ENCODE measurements at places on chromosomes 1 and 21. TPM values are rescaled to one million over a fixed set of nuclear protein-coding genes. Genes with fewer than 3 reads are reported as not detected.

DNA sequence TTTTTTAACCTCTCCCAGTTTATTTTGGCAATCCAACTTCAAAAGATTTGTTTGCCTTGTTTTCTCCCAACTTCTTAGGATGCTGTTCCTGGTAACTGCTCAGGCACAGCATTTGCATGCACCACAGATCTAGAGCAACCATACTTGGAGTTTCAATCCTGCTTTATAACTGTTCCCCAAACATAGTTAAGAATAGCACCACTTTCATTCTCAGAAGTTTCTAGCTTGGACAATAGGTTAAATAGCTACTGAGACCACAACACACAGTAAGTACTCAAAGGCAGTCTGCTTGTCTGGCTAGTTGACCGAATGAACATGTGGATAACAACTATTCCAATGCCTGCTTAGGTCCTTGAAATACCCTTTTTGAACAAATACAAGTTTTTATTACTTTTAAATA is 76.8 kb downstream of the FOXJ3 start:
- no peaks in the 10 kb centered on the region for H3K27me3 ChIP-seq
- peaks cover 8% of the 10 kb centered on the region for H3K4me1 ChIP-seq
- no peak overlapping the region for H3K4me3 ChIP-seq
- H3K27ac ChIP-seq: no peak overlapping the region
- peaks cover 3% of the 10 kb centered on the region for H3K36me3 ChIP-seq
- DNase-seq: no peak

MYOC gene
- not detected for total RNA-seq

- H3K4me3 ChIP-seq: no peak overlapping the region
- peaks cover 18% of the 10 kb centered on the region for H3K4me1 ChIP-seq
- no peak for DNase-seq
- no peaks in the 10 kb centered on the region for H3K36me3 ChIP-seq
- no peak overlapping the region for H3K27ac ChIP-seq
These were observed 83.3 kb downstream of the ABCA4 start for GRCh38 chr1:94037392-94038229.

DNA sequence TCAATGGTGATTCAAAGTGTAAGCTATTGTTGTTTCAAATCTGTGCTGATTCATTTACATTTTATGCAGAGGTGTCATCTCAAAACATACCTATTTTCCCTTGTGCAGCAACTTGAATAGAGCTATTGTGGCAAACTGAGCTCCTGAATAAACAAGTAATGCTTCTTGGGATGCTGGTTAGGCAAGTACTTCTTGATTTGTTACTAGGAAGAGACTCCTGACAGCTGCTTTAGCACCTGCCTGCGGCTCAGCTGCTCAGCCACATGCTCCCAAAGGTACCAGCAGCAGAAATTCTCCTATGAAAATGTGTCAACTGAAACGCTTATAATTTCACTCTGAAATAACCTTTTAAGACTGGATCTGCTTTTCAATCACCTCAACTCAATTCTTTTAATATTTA is 352.3 kb downstream of the RYR2 start:
- peaks cover 27% of the 10 kb centered on the region for H3K36me3 ChIP-seq
- peak overlapping the region; percentile 47 for H3K27ac ChIP-seq
- H3K4me3 ChIP-seq: no peak overlapping the region
- no peaks in the 10 kb centered on the region for H3K27me3 ChIP-seq

GRCh38 chr21:14353231-14353630 is 29.7 kb downstream of the HSPA13 start:
- H3K27ac ChIP-seq: no peak overlapping the region
- H3K4me3 ChIP-seq: no peak overlapping the region
- no peaks in the 10 kb centered on the region for H3K4me1 ChIP-seq
- no peaks in the 10 kb centered on the region for H3K36me3 ChIP-seq
- DNase-seq: no peak

- H3K27ac ChIP-seq: no peak overlapping the region
- no peaks in the 10 kb centered on the region for H3K36me3 ChIP-seq
- H3K4me1 ChIP-seq: peaks cover 4% of the 10 kb centered on the region
- no peak overlapping the region for H3K4me3 ChIP-seq
- no peaks in the 10 kb centered on the region for H3K27me3 ChIP-seq
- DNase-seq: no peak
These were observed 102.8 kb downstream of the RIPK4 start for GRCh38 chr21:41663805-41664788.

DNA sequence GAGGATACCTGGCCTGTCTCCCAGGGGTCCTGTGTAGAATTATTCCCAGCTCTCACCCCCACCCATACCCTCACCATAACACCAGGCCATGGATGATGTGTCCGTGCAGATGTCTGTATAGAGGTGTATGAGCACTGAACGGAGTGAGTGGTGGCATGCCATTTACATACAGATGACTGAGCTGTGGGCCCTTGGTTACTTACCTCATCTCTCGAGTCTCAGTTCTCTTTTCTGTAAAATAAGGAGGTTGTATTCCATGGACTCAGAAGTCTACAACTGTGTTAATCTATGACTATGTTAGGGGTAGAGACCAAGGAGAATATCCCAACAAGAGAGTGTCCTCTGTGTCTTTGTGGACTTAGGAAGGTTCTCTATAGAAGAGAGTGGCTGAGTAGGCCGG is 65.6 kb upstream of the CD1D start:
- no peak overlapping the region for H3K27ac ChIP-seq
- H3K27me3 ChIP-seq: peaks cover 43% of the 10 kb centered on the region
- H3K4me1 ChIP-seq: peaks cover 57% of the 10 kb centered on the region
- DNase-seq: no peak
- peaks cover 3% of the 10 kb centered on the region for H3K36me3 ChIP-seq

DNA sequence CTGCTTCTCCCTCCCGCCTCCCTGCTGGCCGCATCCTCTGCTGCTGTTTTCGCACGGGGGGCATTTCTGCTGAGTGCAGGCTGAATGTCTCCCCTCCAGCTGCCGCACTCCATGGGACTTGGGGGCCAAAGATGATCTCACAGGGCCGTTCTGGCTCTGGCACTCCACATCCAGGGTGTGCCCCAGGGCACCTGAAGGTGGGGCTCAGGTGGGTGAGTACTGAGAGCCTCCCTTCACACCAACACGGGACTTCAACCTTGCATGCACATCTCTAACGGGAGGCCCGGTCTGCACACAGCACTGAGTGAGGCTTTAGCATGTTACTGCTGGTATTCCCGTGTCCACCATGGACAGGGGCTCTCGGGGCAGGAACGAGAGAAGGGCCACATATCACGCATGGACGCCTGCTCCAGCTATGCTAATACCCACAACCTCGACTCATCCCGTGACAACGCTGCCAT is 88.9 kb downstream of the DMRTB1 start:
- peaks cover 12% of the 10 kb centered on the region for H3K4me1 ChIP-seq
- no peaks in the 10 kb centered on the region for H3K36me3 ChIP-seq
- no peak overlapping the region for H3K27ac ChIP-seq
- no peaks in the 10 kb centered on the region for H3K27me3 ChIP-seq
- DNase-seq: peak; percentile 10
- no peak overlapping the region for H3K4me3 ChIP-seq

GCSAML gene
- total RNA-seq: not detected

MYOM3 gene
- total RNA-seq: 0.13 TPM

GRCh38 chr1:201902198-201902597 is 13.5 kb downstream of the SHISA4 start:
- no peaks in the 10 kb centered on the region for H3K4me1 ChIP-seq
- H3K27me3 ChIP-seq: peaks cover 4% of the 10 kb centered on the region
- H3K27ac ChIP-seq: no peak overlapping the region
- DNase-seq: no peak

GRCh38 chr1:31531177-31531999 is 44.9 kb upstream of the TINAGL1 start:
- no peak overlapping the region for H3K27ac ChIP-seq
- H3K4me1 ChIP-seq: peaks cover 4% of the 10 kb centered on the region
- H3K27me3 ChIP-seq: no peaks in the 10 kb centered on the region
- DNase-seq: no peak
- H3K4me3 ChIP-seq: no peak overlapping the region

DNA sequence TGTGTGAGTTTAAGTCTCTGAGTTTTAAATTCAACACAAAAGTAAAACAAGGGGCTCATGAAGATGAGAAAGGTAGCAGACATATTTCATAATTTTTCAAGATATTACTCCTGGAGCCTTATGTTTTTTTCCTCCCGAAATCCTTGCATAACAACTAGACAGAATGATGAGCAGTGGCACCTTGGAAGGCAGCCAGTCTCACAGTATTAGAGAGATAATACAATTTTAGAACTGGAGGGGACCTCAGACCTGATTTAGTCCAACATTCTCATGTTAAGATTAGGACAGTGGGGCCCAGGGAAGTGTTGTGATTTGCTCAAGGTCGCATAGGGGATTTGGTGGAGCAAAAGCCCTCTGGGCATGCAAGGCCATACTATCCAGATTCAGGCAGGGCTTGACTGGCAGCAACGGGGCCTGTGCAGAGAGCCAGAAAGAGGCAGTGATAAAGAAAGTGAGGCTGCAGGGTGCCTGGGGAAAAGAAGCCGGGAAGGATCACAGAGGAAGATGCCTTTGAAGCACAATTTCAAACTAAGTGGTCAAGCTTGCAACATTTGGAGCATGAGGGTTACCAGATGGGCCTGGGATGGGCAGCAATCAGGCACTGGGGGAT is 31.4 kb upstream of the BCL9 start:
- no peak overlapping the region for H3K27ac ChIP-seq
- no peak for DNase-seq
- H3K36me3 ChIP-seq: no peaks in the 10 kb centered on the region
- H3K4me3 ChIP-seq: no peak overlapping the region
- peaks cover 6% of the 10 kb centered on the region for H3K4me1 ChIP-seq
- H3K27me3 ChIP-seq: no peaks in the 10 kb centered on the region

ADCY10 gene
- 0.34 TPM for total RNA-seq

DNA sequence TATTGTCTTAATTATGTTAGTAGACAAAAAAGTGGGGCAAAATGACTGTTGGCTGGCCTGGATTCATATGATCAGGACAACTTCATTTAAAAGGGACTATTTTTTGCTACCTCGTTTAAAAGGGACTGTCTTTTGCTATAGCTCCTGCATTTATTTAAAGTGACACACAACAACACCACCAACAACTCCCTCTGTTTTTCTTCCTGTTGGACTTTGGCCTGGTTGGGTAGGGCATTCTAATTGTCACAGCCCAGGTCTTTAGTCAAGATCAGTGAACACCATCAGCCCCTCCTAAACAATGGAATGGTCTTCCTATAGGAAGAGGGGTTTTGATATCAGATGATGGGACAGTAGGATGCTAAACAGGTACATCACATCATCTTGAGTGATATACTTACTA is 241.8 kb downstream of the GPR52 start:
- DNase-seq: no peak
- H3K4me3 ChIP-seq: no peak overlapping the region
- H3K4me1 ChIP-seq: peaks cover 16% of the 10 kb centered on the region
- H3K27ac ChIP-seq: no peak overlapping the region

DNA sequence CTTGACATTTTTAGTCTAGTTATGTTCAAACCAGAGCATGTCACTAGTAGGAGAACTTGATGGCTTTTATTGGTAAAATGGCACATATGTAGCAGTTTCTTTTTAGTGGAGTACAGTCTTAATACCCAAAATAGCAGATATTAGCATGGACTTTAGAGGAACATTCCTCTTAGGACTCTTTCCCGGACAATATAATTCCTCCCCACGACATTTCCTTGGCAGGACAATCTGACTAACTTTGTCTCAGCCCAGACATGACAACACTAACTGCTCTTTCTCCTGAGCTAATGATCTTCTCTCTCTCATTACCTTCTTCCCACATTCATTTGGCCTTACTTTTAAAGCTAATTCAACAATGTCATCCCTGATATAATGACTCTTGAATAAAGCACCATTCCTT is 62.5 kb downstream of the ADAMTS1 start:
- H3K36me3 ChIP-seq: 0 out of 2 replicates have a peak, but pooled peaks cover 2% of the 10 kb centered on the region
- H3K27ac ChIP-seq: no peak overlapping the region
- H3K4me1 ChIP-seq: no peaks in the 10 kb centered on the region
- no peak for DNase-seq
- H3K4me3 ChIP-seq: no peak overlapping the region

MPL gene
- total RNA-seq: 0.15 TPM

DNA sequence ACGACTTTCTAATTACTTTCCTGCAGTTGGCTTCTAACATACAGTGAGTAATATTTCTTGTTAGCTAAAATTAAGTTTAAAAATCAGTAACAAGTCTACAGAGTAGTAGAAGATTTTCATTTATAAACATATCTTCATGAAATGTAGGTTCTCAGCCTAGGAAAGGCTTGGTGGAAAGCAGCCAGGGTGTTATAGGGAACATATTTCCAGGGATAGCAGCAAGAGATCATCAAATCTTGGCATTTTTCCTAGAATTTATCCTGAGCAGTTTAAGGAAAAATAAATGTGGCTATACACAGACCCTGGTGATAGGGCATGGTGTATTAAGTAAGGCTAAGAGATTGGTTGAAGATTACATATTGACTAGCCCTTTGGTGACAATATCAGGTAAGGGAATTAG is 203.5 kb upstream of the NEGR1 start:
- no peak for DNase-seq
- no peak overlapping the region for H3K27ac ChIP-seq
- no peaks in the 10 kb centered on the region for H3K27me3 ChIP-seq
- H3K4me1 ChIP-seq: peaks cover 6% of the 10 kb centered on the region
- H3K36me3 ChIP-seq: peaks cover 1% of the 10 kb centered on the region

GRCh38 chr1:22919341-22920025 is 53.2 kb downstream of the LACTBL1 start:
- DNase-seq: no peak
- H3K4me3 ChIP-seq: no peak overlapping the region
- no peaks in the 10 kb centered on the region for H3K4me1 ChIP-seq
- H3K27me3 ChIP-seq: no peaks in the 10 kb centered on the region
- H3K36me3 ChIP-seq: no peaks in the 10 kb centered on the region

DNA sequence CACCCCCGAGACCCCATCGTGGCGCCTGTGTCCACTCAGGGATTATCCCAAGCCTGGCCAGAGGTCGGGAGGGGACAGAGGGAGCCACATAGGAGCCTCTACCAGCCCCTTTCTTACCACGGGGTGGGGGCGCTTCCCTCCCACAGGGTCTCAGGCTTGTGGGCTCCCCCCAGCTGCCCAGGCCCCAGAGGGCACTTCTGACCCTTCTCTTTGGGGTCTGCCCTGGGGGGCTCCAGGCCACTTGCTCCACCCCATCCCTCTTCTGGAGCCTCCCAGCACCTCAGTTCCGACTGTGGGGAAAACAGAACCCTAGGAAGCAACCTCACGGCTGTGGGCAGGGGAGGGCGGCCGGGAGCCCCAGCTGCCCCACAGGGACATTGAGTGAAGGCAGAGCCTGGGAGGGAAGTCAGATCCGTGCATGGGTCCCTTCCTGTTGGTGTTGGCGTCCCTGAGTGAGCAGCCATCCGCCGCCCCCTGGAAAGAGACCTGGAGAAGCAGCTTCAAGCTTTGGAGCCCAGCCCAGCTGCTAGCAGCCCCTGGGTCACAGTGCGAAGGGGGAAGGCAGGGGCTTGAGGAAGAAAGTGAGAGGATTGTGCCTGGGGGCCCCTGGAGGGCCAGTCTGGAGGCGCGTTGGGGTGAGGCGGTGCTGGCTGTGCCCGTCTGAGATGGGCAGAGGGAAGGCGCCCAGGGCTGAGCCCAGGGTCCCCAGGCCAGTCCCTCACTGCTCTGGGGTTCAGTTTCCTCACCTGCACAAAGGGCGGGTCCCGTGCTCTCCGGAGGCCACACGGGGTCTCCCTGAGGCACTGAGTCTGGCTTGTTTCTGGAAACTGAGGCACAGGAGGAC is 22.1 kb downstream of the RRP1 start:
- no peak overlapping the region for H3K27ac ChIP-seq
- no peak for DNase-seq
- no peak overlapping the region for H3K4me3 ChIP-seq
- no peaks in the 10 kb centered on the region for H3K27me3 ChIP-seq
- peaks cover 22% of the 10 kb centered on the region for H3K4me1 ChIP-seq
- no peaks in the 10 kb centered on the region for H3K36me3 ChIP-seq
